CD4-positive, alpha-beta T cell treated with Interleukin-1 beta for 1 hour (primary cell): ENCODE measurements at places on chromosomes 1 and 21.
A peak's percentile ranks its signal among the peaks of the same experiment; 100 is the strongest.

- DNase-seq, result no peak
Measured at GRCh38 chr1:234372011-234372757, 1.1 kb upstream of the COA6 start.

- no peak for DNase-seq
Measured at GRCh38 chr1:212207822-212208520, 77.2 kb upstream of the PPP2R5A start.

GRCh38 chr1:182616130-182617013 is 12.2 kb upstream of the RGS16 start:
- DNase-seq, result peak; percentile 89

GRCh38 chr21:31416465-31416864 is 72.4 kb upstream of the TIAM1 start:
- DNase-seq, result no peak

DNA sequence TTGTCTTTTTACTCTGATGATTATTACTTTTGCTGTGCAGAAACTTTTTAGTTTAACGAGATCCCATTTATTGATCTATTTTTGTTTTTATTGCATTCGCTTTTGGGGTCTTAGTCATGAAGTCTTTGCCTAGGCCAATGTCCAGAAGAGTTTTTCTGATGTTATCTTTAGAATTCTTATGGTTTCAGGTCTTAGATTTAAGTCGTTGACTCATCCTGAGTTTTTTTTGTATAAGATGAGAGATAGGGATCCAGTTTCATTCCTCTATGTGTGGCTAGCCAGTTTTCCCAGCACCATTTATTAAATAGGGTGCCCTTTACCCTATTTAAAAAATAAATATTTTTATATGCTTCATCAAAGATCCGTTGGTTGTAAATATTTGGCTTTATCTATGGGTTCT is 13.2 kb downstream of the MAN1C1 start:
- DNase-seq, result no peak

DNA sequence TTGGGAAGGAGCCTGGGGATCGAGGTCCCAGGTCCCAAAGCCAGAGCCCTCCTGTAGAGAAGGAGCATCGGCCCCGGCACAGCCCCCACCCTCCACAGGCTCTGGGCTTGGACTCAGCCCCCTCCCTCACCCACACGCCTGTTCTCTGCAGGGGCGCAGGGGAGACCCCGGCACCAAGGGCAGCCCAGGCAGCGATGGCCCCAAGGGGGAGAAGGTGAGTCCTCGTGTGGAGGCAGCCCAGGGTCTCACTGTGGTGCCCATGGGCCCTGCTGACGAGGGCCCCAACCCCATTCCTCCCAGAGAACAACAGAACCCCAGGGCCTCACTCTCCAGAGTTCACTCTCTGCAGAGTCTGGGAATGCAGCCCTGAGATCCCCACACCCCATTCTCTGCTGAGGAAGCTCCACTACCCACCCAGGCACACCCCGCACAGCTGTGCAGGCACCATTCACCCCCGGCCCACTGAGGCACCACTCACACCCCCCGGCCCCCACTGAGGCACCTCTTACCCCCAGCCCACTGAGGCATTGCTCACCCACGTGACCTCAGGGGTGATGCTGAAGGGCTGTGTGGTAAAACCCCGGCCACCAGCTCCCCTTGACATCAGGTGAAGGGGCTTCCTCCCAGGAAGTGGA is 21.8 kb downstream of the COL6A2 start:
- no peak for DNase-seq

DNA sequence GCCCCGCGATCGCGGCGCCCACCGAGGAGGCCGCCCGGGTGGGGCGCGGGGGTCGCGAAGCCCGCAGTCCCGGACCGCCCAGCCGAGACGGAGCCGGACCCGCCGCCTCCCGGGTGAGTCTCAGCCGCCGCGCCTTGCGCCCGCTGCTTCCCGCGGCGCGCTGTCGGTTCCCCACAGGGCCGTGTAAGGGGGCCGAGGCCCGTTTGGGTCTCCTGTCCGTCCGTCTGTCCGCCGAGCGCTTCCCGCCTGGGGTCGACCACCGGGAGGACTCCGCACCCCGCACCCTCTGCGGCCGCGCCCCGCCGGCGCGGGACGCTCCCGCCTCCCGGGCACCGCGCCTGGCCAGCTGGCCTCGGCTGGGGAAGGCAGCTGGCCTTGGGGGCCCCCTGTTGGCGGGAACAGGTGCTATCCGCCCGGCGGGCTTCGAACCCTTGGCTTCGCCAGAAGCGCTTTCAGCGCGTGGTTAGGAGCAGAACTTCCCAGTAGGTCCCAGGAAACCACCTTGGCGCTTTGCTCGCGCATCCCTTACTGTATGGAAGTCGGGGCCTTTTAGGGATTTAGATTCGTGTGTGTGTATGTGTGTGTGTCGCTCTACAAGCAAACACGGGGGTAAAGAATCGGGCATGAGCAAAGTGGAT is 414 bp downstream of the TMEM51 start:
- DNase-seq, result no peak
